ENCODE measurements at places on chromosomes 1 and 21.

DNA sequence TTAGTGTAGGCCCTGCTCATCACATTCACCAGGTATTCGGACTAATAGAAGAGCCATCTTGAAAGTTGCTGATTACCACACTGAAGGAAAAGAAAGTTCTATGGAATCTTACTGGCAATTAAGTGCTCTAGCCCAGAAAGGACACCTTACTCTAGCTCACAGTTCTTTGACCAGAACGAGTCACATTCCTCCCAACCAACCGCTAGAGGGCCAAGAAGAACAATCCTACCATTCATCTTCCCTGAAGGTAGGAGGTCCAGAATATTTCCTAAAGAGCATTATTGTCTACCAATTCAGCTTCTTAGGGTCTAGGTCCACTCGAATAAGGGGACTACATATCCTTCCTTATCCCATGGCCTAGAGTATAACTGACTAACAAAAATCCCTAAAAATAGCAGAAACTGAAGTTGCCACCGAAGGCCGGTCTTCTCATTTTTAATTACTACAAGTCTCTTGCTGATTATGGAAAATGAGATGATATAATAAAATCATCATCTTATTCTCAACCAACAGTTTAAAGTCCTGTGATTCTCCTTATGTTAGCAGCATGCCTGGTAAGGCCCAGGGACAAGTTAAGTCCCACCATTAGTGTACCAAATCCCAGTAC is 2.7 kb upstream of the FMO1 start:
- DNase-seq, result no peak

DNA sequence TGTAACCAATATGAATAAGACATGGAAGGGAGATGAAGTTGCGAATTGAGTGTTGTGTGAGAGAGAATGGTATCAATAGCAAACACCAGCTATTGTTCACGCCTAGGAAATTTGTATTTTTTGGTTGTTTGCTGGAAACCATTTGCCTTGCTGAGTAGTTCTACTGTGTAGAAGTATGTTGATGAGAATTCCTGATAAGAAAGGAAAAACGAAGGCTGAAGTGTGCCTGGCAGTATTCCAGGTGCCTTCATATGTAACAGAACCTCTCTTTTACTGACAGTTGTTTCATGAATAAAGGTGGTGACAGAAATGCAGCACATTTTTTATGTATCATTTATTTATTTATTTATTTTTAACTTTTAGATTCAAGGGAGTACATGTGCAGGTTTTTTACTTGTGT is 79.5 kb downstream of the SDCCAG8 start:
- DNase-seq, result no peak

DNA sequence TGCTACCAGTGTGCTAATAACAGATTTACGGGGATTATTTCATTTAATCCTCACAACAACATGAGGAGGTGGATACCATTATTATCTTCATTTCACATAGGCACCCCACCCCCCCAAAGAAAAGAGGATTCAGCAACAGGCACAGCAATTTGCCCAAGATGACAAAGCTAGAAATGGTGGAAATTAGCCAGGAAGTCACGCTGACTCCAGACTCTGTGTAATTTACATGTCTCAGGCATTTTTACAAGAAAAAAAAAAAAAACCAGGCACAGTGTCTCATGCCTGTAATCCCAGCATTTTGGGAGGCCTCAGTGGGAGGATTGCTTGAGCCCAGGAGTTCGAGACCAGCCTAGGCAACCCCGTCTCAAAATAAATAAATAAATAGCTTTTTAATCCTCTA is 37.5 kb upstream of the PRDM2 start:
- DNase-seq, result no peak

- no peak for DNase-seq
Measured at GRCh38 chr1:246827396-246827795, 103.2 kb downstream of the SCCPDH start.

GRCh38 chr1:111920221-111921024 is 69.0 kb downstream of the KCND3 start:
- DNase-seq, result no peak

DNA sequence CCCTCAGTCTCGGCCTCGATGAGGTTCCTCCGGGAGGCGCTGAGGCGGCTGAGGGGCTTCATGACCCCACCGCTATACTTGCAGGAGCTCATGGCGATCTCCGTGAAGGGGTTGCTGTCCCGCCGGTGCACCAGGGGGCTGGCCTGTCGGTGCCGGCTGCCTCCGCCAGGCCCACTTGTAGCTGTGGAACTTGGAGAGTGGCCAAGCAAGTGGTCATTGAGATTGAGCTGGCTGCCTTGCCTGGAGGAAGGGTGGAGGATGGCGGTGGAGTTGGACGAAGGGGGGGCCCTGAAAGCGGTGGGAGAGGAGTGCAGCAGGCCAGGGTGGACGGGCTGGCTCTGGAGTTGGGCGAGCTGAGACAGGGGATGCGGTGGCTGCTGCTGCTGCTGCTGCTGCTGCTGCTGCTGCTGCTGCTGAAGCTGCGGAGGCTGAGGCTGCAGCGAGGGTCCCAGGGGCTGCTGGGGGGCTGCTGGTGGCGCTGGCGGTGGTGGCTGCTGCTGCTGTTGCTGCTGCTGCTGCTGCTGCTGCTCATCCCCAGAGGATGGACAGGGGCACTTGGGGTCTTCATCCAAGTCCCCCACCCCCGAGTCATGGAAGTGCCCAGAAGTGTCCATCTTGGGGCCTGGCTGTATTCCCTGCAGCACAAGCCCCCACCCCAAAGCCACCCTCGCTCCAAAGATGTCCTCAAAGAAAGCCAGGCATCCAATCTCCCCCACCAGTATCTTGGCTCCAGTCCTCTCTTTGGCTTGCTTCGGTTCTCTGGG is 548 bp downstream of the KCNN3 start:
- no peak for DNase-seq

GRCh38 chr1:61520401-61520800 is 204.5 kb downstream of the TM2D1 start:
- DNase-seq, result no peak

GRCh38 chr1:40840526-40841323 is 21.4 kb downstream of the CITED4 start:
- DNase-seq, result no peak

DNA sequence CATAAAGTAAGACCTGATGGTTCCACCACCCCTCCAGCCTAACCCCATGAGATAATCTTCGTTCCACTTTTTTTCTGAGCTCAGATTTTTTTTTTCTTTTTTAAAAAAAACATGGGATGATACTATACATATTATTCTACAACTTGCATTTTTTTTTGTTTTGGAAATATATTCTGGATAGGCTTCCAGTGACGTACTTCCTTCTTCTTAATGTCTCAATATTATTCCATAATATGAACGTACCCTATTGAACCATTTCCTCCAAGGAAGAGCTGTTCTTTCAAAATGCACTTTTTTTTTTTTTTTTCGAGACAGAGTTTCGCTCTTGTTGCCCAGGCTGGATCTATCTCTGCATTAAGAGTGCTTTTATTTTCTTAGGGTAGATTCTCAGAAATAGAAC is 1.5 kb downstream of the EDEM3 start:
- DNase-seq, result no peak

- DNase-seq, result no peak
Measured at GRCh38 chr1:111886741-111887140, 102.7 kb downstream of the KCND3 start.

DNA sequence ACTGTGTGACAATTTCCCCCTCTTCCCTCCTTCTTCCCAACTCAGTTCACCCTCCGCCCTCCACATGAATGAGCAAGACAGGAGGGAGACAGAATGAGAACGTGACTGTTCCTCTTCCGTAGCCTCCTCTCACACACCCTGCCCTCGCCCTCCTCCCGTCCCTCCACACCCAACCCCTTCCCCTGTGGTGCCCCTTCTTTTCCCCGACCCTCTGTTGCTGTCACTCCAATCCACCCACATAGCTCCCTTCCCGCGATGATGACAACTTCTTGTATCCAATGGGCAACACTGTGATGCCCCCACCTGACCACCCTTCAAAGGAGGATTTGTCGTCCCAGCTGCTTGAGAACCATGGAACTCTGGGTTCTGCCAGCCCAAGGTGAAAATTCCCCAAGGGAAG is 41.4 kb upstream of the COX20 start:
- DNase-seq, result no peak

- no peak for DNase-seq
Measured at GRCh38 chr1:208181364-208181763, 62.8 kb downstream of the PLXNA2 start.

DNA sequence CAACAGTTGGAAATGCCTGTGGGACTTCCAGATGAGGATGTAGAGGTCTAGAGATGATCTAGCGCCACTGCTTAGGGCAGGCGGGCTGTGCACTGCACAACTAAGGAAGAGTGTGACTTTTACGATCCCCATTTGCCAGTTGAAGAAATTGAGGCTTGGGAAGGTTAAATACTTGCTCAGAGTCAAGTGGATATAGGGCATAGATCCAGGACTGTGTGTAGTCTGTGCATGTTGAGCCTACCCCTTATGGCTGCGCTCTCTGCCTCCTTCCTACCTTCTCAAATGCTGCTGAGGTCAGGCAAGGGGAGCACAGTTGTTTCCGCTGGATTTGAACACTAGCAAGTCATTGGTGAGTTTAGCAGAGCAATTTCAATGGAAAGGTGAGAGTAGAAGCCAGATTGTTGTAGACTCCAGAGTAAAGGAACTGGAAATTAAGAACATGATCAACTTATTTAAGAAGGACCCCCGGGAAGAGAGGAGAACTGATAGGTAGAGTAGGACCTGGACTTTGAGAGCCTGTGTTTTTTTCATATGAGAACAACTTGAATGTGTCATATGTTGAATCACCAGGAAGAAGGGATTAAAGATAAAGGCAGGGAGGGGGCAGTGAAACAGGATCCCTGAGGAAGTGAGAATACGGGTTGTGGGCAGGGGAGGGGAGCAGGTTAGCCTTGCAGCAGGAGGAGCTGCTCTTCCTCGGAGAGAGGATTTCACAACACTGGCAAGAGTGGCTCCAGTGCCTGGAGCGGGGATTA is 2.7 kb downstream of the CAPN2 start:
- no peak for DNase-seq

- no peak for DNase-seq
Measured at GRCh38 chr1:86956221-86956620, 41.8 kb downstream of the HS2ST1 start.

- no peak for DNase-seq
Measured at GRCh38 chr1:247451388-247452010, 6.4 kb downstream of the OR2B11 start.

DNA sequence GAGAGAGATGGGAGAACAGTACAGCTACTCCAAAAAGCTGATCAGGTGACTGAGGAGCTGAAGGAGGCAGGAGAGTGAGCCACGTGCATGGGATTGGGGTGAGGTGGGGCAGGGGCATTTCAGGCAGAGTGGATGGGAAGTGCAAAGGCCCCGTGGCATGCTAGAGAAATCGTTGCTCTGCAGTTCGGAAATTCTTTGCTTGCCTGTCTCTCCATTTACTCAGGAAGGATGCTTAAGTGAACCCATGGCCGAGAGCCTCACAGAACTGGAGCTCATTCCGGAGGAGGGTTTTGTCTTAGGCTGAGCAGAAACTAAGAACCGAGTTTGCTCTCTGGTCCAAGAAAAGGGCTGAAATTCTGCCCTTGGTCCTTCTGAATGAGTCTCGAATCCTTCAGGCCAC is 139.8 kb upstream of the TMEM51 start:
- no peak for DNase-seq

GRCh38 chr1:108815566-108815965 is 41.3 kb downstream of the AKNAD1 start:
- DNase-seq, result no peak

DNA sequence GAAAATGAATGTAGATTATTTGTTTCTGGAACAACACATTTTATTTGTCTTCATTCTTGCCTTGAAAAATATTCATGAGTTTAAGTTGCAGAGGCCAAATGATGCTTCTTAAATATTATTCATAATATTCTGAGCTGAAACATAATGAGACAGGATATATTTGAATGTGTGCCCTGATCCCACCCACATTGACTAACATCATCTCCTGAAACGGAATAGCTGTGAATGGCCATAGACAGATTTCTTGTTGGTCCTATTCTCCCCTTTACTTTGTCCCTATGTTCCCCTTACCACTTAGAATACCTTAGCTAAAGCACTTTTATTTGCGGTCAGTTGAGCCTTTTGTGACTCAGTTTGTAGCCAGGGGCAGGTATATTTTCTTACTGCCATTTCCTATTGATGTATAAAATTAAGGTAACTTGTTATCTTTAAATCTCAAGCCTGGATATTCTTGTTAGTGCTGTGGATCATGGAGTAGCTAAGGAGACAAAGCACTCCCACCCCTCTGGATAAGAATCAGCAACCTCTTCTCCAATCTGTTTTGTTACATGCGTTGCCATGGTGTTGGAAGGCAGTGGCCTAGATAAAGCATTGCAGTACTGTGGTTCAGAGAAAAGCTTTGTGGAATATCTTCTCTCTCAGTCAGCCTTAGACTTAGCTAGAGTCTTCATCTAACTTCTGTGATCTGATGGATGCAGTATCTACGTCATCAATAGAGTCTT is 478.5 kb upstream of the DEPDC1 start:
- DNase-seq, result no peak

GRCh38 chr21:46217511-46218196 is 10.9 kb downstream of the LSS start:
- no peak for DNase-seq

- DNase-seq, result no peak
Measured at GRCh38 chr1:12435639-12436344, 182.2 kb downstream of the DHRS3 start.

DNA sequence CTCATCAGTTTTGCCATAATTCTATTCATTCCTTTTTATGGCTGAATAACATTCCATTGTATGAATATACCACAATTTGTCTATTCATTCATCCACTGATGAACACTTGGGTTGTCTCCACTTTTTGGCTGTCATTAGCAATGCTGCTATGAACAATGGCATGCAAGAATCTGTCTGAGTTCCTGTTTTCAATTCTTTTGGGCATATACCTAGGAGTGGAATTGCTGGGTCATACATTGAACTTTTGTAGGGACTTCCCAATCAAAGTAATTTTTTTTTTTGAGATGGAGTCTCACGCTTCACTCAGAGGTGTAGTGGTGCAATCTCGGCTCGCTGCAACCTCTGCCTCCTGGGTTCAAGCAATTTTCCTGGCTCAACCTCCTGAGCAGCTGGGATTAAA is 34.9 kb downstream of the AADACL4 start:
- no peak for DNase-seq

GRCh38 chr1:6269720-6270400 is 9.0 kb upstream of the GPR153 start:
- no peak for DNase-seq

GRCh38 chr1:157262422-157262821 is 124.2 kb upstream of the ETV3 start:
- DNase-seq, result no peak

DNA sequence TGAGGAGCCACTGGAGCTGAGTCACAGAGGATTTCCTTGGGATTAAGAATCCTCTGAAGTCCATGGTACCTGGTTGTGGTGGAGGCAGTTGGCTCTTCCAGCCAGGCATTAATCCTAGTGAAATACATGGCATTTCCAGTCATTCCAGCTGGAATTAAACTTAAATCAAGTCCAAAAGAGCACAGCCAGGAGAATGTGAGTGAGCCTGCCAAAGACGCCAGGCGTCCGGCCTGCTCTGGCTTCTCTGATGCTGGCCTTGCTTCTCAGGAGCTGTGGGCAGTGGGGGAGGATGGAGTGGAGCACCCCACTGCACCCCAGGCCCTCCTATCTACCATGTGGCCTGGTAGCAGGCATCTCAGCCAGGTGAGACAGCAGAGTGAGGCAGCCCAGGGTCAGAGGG is 23.4 kb upstream of the TENT5C start:
- no peak for DNase-seq

GRCh38 chr1:59332983-59333382 is 36.1 kb downstream of the FGGY start:
- no peak for DNase-seq

GRCh38 chr1:195569934-195570333 is 1038.3 kb downstream of the KCNT2 start:
- no peak for DNase-seq

Data from stimulated activated CD8-positive, alpha-beta memory T cell treated with anti-CD3 and anti-CD28 coated beads, Interleukin-4, amount 100 ng/mL, for 4 hours (primary cell).